Thymus (tissue), 14 donors: ENCODE measurements at places on chromosomes 4 and X. TPM values are rescaled to one million over a fixed set of nuclear protein-coding genes. Genes with fewer than 3 reads are reported as not detected.

- H3K27ac ChIP-seq, result no peak overlapping the region
- no peak overlapping the region for H3K4me3 ChIP-seq
- H3K36me3 ChIP-seq, result no peaks in the 10 kb centered on the region
- H3K27me3 ChIP-seq, result no peaks in the 10 kb centered on the region
Observed at GRCh38 chrX:3145716-3146115, 104.4 kb downstream of the ARSF start.

Gene ZNF674
- 3.8 TPM for total RNA-seq

Gene SPIN4
- 2.6 TPM for total RNA-seq

Gene ADGRG4
- total RNA-seq, result under 0.01 TPM

Gene CXCL5
- 0.24 TPM for total RNA-seq

Gene GUCY1B1
- 7.2 TPM for total RNA-seq

DNA sequence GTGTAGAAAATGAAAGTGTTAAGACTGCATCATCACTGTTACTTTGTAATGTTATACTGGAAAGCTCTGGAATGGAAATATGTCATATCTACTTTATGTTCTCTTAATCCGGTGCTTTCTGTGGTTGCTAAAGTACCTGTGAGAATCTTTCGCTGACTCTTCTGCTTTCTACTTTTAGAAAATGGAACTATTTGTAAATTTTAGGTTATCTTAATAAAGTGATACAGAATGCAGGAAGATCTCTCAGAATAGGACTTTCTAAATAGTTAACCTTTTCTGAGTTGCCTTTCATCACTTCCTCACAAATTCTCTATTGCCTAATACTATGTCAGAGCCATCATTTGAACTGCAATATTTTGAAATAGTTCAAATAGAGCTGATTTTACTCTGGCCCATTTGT is 69.3 kb downstream of the BMP2K start:
- DNase-seq, result no peak
- peaks cover 3% of the 10 kb centered on the region for H3K36me3 ChIP-seq
- H3K4me1 ChIP-seq, result no peaks in the 10 kb centered on the region
- H3K27ac ChIP-seq, result no peak overlapping the region
- H3K27me3 ChIP-seq, result no peaks in the 10 kb centered on the region
- H3K4me3 ChIP-seq, result no peak overlapping the region

DNA sequence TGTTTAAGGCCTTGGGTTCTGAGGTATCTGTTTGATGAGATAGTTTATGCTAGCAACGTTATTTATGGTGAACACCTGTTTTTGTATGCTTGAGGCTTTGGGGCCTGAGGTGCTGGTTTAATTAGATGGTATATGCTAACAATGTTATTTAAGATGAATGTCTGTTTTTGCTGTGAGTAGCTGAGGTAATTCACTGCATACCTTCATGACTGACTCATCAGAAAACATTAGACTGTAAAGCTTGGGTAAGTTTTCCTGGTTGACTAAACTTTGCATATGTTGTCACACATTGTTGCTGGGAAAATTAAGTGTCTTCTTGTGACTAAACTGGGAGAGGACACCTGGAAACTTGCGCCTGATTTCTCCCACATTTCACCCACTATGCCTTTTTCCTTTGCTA is 1026.6 kb downstream of the RAPGEF2 start:
- no peaks in the 10 kb centered on the region for H3K36me3 ChIP-seq
- no peaks in the 10 kb centered on the region for H3K4me1 ChIP-seq
- DNase-seq, result no peak
- H3K27me3 ChIP-seq, result no peaks in the 10 kb centered on the region
- H3K4me3 ChIP-seq, result no peak overlapping the region
- no peak overlapping the region for H3K27ac ChIP-seq

DNA sequence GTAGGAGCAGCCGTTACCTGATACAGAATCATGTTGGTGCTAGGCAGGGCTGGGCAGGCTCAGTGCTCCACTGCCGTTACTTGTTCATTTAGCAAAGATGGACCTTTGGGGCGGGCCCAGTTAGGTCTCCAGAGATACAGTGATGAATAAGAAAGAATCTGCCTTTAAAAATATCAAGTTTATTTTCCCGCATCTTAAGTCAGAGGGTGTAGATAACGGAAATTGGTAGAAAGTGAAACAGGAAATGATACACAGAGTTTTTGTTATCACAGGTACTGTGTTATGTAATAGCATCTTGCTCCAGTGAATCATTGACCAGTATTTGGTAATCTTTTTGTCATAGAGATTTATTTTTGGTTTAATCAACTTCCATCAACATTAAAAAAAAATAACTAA is 5.5 kb downstream of the TMEM131L start:
- no peaks in the 10 kb centered on the region for H3K27me3 ChIP-seq
- H3K4me3 ChIP-seq, result peak overlapping the region; percentile 16
- DNase-seq, result no peak
- H3K36me3 ChIP-seq, result peaks cover 14% of the 10 kb centered on the region

Gene CLTRN
- 0.28 TPM for total RNA-seq

Gene PAK3
- total RNA-seq, result 1.4 TPM

GRCh38 chr4:157574606-157575005 is 354.1 kb downstream of the GRIA2 start:
- H3K36me3 ChIP-seq, result no peaks in the 10 kb centered on the region
- DNase-seq, result no peak
- no peak overlapping the region for H3K27ac ChIP-seq
- no peaks in the 10 kb centered on the region for H3K4me1 ChIP-seq
- no peaks in the 10 kb centered on the region for H3K27me3 ChIP-seq
- H3K4me3 ChIP-seq, result no peak overlapping the region

- no peaks in the 10 kb centered on the region for H3K4me1 ChIP-seq
- DNase-seq, result no peak
- H3K36me3 ChIP-seq, result no peaks in the 10 kb centered on the region
Observed at GRCh38 chr4:45576275-45576674, 547.6 kb downstream of the GABRG1 start.
